AG09309 (cell line): ENCODE measurements at places on chromosomes 3 and 15.

DNA sequence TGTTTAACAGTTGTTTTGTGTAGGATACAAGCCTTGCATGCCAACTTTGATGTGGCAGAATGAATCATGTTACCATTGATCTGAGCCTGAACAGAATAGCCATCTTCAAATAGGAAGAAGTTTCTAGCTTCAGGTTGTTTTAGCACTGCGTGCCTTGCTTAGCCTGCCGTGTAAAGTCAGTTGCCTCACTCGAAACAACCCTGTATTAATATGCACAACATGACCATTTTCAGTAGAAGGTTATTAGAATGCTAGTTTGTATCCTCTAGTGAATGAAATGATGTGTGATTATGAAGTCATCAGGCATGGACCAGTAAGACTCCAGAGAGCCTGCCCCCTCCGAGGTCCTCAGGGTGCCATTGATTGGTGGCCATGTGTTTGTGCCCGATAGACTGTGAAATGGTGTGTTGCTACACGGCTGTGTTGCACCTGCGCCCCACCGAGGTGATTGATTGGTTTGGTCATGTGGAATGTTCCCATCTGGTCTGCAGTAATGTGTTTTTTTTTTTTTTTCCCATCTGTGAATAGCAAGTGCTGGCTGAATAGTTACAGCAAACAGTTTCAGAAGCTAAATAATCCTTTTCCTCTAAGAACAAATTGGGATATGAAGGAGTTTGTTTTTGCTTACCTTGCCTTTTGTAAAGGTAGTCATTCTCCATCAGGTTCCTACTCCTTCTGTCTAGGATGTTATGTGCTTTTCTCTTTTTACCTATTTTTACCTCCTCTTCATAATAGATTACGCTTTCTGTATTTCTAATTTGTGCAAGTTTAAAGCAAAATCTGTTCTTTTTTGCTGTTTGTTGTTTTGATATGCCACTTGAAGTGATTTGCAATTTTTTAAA is 214.9 kb downstream of the TCF12 start:
- no peak for DNase-seq

GRCh38 chr15:36940219-36940618 is 160.1 kb downstream of the MEIS2 start:
- no peak for DNase-seq

DNA sequence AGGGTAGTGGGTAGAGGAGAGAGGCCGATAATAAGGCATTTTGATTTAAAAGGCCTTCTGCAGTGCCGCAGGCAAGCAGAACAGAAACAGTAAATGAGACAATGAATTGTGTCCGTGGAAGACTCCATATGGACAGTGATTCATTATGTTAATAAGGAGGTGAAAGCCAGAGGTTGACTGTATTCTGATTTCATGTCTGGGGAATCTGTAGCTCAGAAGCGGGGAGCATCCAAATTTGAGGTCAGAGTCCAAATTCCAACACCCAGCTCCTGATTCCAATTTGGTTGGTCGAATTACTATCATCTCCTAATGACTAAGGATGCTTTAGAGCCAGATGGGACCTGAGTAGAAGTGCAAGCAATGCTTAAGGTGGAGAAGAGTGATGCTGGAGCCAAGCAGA is 1.0 kb upstream of the TBC1D21 start:
- DNase-seq, result peak; percentile 43

DNA sequence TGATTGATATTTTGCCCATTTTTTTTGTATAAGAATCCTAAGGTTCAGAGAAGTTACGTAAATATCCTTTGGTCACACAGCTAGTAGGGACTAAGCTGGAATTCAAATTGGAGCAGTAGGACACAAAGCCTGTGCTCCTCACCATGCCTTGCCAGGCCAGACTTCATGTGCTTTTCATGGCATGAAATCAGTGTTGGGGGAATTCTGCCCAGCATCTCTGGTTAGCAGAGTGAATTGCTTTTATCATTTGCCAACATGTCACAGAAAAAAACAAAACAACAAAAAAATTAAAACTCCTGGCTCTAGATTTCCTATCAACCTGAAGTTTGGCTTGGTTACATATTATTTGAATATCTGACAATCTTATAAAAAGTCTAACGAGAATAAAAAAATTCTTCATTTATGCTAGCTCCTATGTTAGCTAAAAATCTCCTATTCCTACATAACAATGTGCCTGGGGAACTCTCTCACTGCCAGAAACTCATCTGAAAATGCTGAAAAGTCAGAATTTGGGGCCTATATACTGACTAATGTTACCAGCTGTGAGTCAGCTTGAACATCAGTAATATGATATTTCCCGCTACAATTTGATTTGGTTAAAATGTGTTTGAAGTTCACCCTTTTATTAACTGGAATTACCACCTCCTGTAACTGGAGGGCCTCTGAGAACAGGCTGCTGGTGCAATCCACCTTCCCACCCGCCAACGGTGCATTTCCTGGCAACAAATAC is 141.7 kb downstream of the TIGIT start:
- DNase-seq, result no peak

GRCh38 chr15:73805504-73806089 is 52.4 kb upstream of the INSYN1 start:
- DNase-seq, result no peak

DNA sequence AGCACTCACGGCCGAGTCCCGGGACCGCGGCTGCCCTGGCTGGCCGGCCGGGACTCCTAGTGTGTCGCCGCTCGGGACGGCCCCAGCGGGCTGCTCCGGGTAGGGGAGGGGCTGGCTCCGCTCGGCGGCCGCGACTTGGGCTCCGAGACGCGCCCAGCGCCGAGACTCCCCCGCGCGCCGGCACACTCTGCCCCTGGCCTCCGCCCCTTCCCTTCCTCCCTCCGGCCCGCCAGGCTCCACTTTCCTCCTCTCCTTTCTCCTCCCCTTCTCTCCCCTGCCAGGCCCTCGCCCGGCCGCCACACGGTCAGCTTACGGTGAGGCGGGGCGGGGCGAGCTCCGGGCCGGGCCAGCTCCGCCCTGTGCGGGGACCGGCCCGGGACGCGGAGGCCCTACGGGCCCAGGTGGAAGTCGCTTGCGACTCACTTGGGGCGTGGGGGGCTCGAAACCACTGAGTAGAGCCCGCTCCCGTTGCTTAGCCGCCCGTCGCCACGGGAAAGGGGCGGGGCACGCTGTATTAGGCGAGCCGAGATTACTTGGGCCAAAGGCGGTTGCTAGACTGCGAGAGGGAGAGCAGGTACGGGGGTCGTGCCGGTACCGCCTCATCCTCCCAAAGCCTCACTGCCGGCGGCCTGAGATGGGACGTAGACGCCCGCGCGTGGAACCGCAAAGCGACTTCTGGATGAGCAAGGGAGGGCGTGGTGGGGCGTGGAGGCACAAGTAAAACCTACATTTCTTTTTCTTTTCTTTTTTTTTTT is at the start of gene ITGB5:
ITGB5 (minus strand) TSS at position 189 of the 755 bp plus-strand sequence. CDS start 365 bp downstream, outside the sequence.
- no peak for DNase-seq

DNA sequence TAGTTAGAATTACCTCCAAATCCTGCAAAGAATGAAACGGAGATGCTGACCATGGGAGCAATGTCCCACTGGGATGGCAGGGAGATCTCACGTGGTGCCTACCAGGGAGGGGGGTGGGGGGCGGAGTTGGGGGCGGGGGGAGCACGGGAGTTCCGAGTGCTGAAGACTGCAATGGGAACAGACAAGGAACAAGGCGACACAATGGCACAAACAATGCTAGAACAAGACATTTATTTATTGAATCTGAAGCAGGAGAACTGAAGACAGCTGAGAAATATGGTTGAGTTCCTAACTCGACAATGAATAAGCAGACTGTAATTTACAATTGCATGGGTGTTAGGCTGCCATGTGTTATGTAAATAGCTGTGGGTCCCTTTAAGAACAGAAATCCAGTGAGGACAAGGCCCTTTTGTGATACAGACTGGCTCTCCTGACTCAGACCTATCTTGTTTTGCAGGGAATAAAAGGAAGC is 91.2 kb downstream of the AQP9 start:
- DNase-seq, result no peak

- DNase-seq, result no peak
Observed at GRCh38 chr3:76700323-76700722, 339.6 kb upstream of the ROBO2 start.

GRCh38 chr3:160852856-160853255 is 96.8 kb downstream of the PPM1L start:
- no peak for DNase-seq

- no peak for DNase-seq
Observed at GRCh38 chr3:154662851-154663250, 232.9 kb upstream of the GPR149 start.

DNA sequence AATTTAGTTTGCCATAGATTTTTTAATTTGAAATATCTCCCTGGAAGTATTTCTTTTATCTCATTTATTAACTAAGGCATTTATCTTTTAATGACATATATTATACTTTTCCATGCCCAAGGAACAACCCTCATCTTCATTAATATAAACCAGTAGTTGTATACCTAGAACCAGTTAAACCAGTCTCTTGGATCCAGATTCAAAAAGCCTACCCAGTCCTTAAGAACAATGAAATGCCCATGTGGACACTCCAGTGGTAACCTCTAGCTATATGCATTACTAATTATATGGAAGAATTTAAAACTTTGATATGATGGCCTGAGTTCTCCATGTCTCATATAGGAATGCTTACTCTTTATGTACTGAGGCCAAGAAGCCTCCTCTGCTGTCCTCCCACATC is 4.8 kb downstream of the SIDT1 start:
- DNase-seq, result no peak

DNA sequence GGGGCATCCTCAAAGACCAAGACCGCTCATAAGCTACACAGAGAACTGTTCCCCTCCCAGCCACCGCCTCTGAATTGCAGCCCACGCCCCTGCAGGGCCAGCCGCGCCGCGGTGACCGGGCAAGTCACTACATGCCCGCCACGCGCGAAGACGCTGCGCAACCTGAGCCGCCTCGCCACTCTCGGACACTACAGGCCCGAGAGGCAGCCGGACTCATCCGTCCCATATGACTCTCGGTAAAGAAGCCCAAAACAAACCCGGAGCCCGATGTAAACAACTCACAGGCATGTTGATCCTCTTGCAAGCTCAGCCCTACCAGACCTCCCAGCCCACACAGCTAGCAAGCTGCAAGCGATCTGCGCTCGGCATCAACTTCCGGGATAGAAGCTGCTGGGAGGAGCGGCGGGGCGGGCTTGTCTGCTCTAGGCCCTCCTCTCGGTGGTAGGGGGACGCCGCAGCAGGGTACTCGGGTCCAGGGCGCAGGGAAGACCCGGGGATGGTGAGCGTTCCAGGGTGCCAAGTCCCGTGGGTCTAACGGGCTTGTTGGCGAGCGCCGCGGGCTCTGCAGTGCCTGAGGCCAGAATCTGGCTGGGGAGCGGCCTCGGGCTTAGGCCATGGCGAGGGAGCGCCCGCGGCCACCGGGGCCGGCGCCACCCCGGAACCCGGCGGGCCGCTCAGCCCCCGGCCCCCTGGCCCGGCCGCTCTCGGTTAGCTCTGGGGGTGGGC is at the start of gene RPS27L:
RPS27L (minus strand) TSS at position 360 of the 726 bp plus-strand sequence; CDS start at position 288, 72 bp downstream.
- peak; percentile 69 for DNase-seq

- no peak for DNase-seq
Observed at GRCh38 chr3:172065527-172065926, 26.1 kb downstream of the FNDC3B start.

DNA sequence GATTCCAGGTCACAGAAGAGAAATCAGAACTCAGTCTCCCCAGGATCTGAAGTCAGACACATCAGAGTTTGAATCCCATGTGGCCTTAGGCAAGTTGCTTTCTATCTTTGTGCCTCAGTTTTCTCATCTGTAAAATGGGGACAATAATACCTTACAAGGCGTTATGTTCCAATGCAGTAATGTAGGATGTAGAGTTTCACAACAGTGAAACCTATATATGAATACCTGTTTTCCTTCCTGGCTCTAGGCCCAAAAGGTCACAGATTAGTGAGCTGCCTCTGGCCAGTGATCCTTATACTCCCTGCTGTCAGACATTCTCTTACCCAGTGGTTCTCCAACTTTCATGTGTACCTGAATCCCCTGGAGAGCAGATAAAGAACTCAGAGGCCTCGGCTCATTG is 72.9 kb upstream of the OXTR start:
- DNase-seq, result no peak

DNA sequence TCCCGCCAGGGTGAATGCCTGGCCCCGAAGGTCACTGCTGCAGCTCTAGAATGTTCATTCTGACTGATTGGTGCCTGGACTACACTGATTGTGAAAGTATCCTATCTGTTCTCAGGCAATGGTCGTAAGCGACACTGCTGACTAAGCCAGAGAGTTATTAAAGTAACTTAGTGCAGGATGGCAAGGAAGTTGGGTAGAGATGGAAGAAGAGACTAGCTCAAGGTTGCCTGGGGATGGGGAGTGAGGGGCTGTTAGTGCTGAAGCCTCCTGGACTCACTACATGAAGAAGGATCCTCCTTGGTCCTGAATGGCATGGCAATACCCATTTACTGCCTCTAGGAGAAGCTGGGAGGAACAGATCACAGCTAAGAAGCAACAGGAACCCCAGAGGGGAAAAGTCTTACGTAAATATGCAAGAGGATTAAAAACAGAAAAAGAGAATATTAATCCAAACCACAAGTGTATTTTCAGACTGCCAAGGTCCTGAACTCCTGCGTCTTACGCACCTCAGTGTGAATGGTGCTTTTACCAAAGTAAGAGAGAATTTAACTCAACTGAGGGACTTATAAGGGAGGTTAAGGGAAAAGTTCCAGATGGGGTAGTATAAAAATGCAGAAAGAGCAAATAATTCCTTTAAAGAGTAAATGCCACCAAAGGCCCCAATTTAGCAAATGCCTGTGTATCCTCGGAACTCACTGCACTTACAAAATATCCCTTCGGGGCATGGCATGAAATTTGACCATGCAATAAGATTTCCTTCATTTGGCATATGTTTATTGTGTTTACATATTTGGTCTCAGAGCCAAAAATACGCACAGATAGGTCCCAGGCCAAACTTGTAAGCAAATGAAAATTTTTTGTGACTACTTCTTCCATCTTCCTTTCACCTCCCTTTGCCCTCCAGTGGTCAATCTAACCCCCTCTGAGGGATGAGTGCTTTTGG is 64.0 kb upstream of the DGKG start:
- DNase-seq, result peak; percentile 82

GRCh38 chr15:84863565-84864443 is 20.7 kb upstream of the SLC28A1 start:
- DNase-seq, result peak; percentile 4

DNA sequence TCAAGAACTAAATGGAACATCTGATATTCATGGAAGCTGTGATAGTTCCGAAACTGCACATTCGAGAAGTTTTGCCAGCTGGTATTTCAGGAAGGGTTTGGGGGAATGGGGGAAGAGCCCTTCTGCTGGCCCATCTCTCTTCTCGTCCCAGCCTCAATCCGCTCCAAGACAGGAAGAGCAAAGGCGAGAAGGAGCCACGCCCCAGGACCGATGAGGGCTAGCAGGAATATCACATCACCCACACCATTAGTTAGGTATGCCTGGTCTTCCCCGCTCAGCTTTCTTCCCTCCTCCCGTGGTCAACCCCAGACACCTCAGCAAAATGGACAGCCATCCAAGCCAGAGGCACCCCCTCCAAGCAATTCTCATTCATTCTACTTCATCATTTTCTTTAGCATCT is 14.9 kb upstream of the PCSK6 start:
- DNase-seq, result no peak

DNA sequence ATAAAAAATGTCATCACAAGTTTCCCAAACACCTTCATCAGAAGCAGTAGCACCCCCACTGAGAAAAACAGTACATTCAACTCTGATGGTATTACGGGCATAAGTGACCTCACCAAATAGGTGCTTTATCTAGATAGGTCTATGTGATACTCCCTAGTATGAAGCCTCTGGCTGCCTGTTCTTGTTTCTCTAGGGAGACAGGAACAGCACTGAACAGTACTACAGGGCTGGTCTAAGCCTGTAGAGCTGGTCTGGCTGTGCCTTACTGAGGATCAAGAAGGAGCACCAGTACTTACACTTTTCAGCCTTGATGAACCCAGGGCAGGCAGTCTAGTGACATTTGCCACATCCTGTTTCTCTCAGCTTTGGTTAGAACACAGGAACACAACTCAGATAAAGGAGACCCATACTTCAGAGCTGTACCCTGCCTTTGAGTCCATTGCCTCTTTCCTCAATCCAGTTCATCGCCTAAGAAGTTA is 35.9 kb downstream of the OXNAD1 start:
- no peak for DNase-seq
